ENCODE measurements at places on chromosomes 1 and 21.

DNA sequence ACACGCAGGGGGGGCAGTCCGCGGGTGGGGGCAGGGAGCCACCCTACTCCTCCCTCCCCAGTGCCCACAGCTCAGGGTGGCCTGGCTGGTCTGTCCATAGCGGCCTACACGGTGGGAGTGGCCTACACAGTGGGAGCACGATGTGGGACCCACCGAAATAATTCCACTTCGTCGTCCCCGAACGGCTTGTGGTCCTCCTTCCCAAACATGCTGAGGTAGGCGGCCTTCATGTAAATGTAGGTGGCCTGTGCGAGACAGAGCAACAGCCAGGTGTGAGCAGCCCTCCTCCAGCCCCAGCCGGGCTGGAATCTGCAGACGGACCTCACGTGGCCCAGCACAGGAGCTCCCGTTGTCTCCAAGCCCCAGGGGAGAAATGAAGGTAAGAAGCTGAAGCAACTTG, 34.4 kb downstream of the TTC39A start:
- no peak for DNase-seq

- DNase-seq, result no peak
Observed at GRCh38 chr1:25451908-25452307, 21.2 kb downstream of the MACO1 start.

DNA sequence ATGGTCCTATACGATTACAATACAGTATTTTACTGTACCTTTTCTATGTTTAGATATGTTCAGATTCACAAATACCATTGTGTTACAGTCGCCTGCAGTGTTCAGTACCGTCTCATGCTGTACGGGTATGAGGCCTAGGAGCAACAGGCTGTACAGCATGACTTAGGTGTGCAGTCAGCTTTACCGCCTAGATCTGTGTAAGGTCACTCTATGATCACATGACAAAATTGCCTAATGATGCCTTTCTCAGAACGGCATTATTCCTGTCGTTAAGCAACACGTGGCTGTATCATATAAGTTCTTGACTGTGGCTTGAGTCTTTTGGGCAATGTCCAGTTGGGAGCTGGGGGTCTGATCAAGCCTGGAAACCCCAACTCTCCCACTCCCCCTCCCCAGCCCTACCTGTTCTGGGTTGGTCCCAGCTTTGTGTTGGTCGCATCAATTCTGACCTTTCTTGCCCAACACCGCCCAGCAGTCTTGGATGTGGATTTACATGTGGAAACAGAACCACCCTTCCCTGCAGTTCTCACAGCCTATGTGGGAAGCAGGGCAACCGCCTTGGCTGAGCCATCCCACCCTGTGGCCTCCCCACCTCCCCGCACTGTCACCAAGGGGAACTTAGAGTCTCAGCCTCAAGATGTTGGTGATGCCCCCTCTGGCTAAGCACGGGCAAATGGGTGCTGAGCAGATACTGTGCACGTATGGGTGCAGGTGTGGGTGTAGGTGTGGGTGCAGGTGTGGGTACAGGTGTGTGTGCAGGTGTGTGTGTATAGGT, 80.2 kb upstream of the ACTL8 start:
- DNase-seq, result no peak

GRCh38 chr1:218546314-218546713, 201.2 kb downstream of the TGFB2 start:
- no peak for DNase-seq

GRCh38 chr1:179995576-179995975, 41.0 kb downstream of the CEP350 start:
- DNase-seq, result no peak

DNA sequence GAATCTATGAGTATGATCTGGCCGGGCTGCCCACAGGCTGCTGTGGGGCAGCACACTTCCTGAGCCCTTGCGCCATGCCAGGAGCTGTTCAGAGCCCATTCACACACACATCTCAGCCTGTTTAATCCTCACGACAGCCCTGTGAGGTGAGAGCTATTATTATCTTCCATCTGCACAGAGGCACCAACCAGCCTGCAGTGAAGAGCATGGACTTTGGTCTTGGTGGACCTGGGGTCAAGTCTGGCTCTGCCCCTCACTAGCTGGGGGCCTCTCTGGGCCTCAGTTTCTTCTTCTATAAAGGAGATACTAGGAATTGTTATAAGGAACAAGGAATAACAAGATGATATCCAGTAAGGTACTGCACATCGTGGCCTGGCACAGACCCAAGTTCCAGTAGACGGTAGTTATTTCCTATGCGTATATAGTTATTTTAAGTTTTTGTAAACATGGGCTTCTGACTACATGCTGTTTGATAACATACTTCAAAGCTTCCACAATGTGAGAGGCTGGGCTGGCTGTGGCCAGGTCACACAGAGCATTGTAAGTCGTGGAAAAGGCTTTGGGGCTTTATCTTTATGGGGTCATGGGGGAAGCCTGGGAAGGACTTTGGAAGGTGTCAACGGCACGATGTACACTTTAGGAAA, 3.4 kb upstream of the PADI2 start:
- DNase-seq, result no peak

DNA sequence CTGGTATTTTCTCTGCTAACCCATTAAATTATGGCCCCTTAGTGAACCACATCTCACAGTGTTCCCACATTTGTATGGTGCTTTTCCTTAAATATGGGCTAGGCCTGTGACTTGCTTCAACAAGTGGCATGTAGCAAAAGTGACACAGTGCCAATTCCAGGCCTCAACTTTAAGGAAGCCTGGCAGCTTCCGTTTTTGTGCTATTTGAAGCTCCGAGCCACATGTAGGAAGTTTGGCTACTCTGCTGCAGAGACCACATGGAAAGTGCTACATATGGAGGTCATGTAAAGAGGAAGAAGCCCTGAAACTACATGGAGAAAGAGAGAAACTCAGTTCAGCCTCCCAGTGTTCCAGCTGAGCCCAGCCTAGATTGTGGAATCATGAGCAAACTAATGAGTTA, 28.5 kb upstream of the DR1 start:
- DNase-seq, result no peak

DNA sequence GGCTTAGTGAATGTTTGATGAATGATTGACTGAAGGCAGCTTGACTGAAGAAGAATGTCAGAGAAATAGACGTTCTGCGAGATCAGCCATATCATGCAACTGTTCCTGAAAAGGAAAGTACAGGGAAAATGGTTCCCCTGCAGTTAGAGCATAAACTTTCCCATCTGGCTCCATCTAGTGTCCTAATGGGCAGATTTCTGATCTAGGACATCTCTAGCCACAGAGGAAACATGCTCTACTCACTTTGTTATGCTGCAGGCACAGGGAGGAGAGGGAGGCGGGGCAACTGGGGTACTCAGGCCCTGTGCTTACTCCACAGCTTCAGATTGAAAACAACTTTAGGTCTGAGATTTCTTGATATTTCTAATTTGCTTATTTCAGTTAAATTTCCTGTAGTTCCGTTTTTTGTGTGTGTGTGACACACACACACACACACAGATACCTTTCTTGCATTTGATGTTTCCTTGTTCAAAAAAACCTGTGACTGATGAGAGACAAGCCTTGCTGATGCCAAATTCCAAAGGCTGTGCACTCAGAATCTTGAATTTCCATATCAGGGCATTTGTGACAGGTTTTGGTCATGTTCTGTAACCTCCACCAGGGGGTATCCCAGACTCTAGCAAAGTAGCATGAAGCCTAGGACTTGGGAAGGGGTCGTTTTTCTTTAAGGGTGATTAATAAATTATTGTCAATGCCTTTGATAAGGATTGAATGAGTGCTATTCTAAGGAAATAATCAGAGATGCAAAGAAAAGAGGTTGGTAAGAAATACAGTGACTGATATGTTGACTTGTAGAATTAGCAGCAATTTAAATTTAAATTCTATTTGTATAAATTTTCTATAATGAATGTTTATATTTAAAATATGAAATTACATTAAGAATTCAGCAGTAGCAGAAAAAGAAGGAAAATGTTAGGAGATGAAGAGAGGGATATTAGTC, 139.7 kb upstream of the BEND5 start:
- peak; percentile 38 for DNase-seq

DNA sequence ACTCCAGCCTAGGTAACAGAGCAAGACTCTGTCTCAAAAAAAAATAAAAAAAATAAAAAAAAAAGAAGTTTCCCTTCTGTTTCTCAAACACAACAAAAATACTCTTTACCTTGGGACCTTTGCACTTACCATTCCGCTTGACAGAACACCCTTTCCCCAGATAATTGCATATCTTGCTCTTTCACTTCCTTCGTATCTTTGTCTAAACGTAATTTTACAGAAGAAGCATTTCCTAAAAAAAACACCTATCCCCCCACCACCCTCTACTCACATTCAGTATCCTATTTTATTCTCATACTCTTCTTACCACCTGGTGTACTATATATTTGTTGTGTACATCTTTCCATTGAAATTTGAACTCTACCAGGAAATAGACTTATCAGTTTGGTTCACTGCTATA, 32.7 kb downstream of the ASH1L start:
- DNase-seq, result no peak
